ENCODE measurements at places on chromosomes 6 and 20.

DNA sequence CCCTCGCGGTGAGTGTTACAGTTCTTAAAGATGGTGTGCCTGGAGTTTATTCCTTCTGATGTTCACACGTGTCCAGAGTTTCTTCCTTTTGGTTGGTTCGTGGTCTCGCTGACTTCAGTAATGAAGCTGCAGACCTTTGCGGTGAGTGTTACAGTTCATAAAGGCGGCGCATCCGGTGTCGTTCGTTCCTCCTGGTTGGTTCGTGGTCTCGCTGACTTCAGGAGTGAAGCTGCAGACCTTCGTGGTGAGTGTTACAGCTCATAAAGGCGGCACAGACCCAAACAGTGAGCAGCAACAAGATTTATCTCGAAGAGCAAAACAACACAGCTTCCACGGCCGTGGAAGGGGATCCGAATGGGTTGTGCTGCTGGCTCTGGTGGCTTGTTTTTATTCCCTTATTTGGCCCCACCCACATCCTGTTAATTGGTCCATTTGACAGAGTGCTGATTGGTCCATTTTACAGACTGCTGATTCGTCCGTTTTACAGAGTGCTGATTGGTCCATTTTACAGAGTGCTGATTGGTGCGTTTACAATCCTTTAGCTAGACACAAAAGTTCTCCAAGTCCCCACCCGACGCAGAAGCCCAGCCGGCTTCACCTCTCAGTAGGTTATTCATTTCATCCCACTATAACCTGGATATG, 48.2 kb upstream of the ARG1 start:
- no peak for DNase-seq

DNA sequence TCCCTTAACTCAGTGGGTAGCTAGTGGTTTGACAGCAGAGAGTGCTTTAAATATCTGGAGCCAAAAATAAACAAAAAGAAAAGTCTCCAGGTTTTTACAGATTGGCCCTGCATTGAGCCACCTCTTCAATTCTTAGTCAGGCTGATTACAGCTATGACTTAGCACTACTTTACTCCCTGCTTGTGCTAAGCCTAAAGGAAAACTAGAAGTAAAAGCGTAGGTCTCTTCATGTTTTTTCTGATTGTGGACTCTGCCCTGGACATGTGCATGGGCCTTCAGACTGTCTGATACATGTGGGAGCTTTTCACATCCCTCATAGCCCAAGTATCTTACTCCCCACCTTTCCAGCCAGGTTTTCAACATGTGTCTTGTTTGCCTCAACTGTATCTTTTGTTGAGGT, 33.3 kb downstream of the KPNA5 start:
- no peak for DNase-seq

DNA sequence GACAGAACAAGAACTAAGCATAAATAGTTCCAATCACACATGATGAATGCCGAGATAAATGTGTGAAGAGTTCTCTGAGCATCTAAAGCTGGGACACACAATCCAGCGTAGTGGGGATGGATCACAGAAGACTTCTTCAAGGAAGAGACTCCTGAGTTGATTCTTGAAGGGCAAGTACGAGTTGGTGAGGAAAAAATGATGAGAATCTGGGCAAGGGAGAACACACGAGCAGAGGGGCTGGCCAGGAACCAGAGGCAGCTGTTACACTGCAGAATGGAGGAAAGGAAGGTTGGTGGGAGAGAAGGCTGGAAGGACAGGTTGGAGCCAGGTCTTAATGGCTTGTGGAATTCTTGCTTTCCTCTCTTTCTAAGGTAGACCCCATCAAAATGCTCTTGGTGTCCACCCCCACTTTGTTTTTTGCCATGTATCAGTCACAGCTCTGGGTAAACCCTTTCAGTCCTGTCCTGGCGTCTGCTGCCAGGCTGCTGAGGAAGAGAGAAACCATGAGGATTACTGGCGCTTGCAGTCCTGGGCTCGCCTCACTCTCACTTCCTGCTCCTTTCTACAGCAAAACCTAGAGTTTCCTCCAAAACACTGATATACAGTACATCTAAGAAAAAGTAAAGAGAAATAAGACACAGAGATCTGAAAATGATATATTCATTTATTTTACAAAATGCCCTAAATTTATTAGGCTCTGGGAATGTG, 127.6 kb upstream of the FAM184A start:
- DNase-seq, result no peak

DNA sequence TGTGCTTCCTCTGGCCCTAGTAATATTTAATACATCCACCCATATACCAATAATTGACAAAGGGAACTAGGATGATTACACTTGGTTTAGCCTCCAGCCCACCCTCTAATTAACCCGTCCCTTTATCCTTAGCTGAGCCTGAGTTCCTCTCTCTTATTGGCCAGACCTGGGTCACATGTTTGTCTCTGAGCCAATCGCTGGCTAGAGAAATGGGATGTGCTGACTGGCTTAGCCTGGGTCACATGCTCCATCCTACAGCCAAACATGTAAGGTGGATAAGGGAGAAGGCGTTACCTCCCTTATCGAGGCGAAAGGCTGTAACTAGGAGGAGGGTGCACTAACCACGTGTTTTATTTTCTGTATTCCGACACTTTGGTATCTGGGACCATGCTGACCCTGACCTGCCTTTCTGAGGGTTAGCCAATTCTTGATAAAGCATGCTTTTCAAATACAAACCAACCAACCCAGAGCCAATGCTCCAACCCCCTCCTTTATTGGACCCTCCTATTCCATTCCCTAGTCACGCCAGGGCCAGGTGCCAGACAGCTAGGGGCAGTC, 262.7 kb downstream of the PREX1 start:
- no peak for DNase-seq

DNA sequence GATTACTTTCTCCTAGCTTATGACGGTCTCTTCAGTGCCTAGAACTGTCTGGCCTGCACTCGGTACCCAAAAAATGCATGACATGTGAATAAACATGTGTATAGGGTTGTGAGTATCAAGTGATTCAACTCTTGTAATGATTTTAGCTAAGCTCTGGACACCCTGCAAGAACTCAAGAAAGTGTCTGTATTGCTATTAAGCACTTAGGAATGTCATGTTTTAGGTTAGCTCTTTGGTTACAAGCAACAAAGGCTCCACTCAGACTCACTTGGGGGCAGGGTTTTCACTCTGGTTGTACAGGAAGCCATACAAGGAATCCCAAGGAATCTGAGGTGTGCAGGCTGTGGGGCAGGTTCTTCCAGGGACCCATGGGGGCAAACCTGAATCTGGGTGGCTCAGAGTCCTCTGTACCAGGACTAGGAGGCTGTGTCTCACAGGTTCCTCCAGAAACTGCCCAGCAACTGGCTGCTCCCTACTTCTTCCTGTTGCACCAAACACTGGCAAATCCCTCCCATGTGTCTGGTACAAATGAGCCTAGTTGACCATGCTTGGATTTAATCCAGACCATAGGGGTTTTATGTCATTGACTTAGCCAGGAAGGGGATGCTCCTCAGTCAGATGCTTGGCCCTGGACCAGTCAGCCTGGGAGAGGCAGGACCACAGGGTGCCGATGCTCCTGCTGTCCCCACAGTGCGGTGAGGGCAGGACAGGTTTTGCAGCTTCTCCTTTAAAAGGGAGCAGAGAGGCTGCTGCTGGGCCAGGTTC, 77.9 kb upstream of the CDH4 start:
- DNase-seq, result no peak

GRCh38 chr6:166361077-166361429, 18.7 kb upstream of the SFT2D1 start:
- DNase-seq, result no peak

GRCh38 chr6:26543953-26544352, 5.8 kb downstream of the HMGN4 start:
- no peak for DNase-seq

- no peak for DNase-seq
Measured at GRCh38 chr20:325889-326644, 715 bp downstream of the SOX12 start.

GRCh38 chr6:134074151-134075055, 22.0 kb upstream of the SLC2A12 start:
- DNase-seq, result no peak

All from stimulated activated CD4-positive, alpha-beta T cell treated with anti-CD3 and anti-CD28 coated beads, Interleukin-1b, Interleukin-23, amount 100 ng/mL, for 1 hour (primary cell).